ENCODE measurements at places on chromosomes 7 and 10. TPM values are rescaled to one million over a fixed set of nuclear protein-coding genes. Genes with fewer than 3 reads are reported as not detected.
A peak's percentile ranks its signal among the peaks of the same experiment; 100 is the strongest.

Gene SEMA3C
- 83.7 TPM for total RNA-seq

Gene IL6
- 0.53 TPM for total RNA-seq

Gene CHRM2
- total RNA-seq: 84.0 TPM

GRCh38 chr10:75762431-75762802, 331.0 kb downstream of the LRMDA start:
- no peak for DNase-seq

- no peak for DNase-seq
These were observed 740.0 kb downstream of the SUGCT start for GRCh38 chr7:40874756-40875155.

Gene BHLHA15
- total RNA-seq: 1.3 TPM

DNA sequence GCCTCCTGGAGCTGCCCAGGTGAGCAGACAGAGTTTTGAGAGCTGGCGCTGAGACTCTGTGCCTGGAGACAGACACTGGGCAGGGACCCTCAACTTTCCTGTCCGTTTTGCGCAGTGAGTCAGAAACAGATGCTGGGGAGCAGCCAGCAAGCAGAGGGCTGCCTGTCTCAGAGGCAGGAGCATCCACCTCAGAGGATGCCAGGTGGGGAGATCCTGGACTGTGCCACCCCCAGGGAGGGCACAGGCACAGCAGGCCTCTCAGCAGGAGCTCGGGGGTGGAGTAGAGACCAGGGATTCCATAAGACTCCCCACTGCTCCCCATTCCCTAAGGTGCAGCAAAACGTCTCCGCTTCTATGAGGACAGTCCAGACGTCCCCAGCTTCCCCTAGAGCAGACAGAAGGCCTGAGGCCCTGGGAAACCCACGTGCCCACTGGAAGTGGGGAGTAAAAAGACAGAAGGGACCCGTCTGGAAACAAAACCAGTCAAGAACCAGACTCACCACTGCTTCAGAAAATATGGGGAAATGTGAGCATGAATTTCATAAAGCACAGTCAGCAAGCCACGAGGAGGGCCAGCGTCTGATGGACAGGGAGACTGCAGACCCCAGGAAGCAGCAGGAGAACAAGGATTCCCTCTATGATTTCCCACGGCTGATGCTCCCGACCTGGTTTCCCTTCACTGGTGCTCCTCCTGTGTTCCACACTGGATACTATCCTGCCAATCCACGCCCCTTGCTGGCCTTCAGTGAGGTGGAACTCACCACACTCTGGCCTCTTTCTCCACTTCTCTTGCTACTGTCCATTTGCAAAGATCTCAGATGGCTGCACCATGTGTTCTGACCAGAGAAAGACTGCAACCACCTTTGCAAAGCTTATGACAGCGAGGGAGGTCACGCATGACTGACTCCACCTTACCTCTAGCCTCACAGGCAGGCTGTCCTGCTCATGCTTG, 151.3 kb upstream of the FAM20C start:
- no peak for DNase-seq

Gene CRYGN
- 0.51 TPM for total RNA-seq

DNA sequence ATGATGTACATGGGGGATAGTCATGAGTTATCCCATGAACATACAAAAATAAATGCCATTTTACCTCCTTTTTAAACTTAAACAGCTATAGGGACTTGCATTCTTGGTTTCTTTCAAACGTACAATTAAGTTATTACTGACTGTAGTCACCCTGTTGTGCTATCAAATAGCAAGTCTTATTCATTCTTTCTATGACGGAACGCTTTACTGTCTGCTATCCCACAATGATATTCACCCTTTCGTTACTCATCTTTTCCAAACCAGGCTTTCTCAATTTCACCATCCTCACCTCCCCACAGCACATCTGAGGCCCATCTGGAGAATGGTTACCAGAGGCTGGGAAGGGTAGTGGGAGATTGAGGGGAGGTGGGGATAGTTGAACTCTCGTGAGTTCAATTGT, 218.8 kb downstream of the PHF14 start:
- DNase-seq: no peak

Gene HOXA7
- 17.1 TPM for total RNA-seq

DNA sequence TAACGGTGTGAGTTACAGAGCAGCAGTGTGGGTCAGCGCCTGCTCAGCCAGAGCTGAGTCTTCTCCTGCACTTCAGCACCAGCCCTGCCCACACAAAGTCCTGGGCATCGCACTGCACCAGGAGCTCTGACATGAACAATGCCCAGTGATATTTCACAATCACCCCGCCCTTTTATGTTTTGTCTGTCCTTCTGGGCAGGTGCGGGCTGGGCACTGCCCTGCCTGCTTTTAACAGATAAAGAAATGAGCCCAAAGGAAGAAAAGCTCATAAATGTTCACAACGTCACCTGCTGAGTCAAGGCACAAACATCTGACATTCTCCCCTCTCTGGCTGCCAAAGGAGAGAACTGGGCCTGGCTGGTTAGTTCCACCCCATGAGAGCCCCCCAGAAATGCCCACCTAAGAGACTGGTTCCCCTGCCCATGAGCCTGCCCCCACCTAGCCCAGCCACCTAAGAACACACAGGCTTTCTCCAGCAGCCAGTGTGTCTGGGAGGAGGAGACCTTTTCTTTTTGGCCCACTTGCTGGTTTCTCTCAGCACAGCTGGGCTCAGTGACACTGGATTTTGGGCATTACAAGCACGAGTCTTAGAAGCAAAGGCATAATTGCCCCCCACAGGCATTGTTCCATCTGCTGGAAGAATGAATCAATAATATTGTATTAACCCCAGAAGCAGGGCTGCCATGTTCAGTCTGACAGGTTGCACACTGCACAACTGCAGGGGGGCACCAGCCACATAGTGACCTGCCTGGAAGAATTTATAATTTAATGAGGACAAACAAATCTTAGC, 22.3 kb downstream of the CALML3 start:
- peak; percentile 85 for DNase-seq

Gene ARPC1A
- 158 TPM for total RNA-seq

DNA sequence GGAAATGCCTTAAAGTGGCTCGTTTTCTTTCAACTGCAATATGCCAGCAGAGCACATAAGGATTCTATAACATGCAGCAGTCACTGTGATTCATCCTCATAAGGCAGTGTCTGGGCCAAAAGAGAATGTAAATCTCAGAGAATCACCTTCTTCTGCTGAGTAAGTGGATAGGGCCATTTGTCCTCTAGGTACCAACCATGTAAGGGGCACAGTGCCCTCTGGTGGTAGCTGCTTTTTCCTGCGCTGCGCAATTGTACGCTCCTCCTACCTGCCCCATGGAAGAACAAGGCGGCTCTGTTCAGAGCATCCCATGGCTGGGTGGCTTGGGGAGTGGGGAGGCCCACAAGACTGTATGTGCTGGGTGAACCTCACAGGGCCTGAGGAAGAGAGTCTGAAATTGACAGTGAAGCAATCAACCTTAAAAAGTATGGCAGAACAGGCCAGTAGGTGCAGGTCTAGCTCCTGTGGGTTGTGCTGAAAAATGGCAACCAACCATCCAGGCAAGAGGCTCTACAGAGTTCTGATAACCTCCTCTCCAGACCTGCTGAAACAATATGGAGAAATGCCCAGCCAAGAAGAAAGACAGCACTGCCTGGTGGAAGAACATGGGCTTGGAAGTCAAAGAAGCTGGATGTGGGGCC, 78.6 kb upstream of the C10orf90 start:
- DNase-seq: peak; percentile 72

DNA sequence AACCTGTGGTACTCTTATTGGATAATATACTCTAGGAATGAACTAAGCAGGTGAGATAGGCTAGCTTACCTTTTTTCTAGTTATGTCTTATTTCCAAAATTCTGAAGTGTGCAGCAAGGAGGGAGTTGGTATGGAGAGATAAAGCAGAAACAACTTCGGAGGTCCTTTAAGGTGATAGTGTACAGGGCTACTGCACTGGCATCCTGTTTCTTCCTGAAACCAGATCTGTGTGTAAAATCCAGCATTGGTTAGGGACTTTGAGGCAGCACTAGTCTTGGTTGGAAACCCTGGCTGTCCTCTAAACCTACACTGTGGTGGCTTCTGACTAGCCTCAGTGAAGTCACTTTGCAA, 66.9 kb upstream of the STRIP2 start:
- no peak for DNase-seq

Gene GIMAP6
- 13.2 TPM for total RNA-seq

- DNase-seq: no peak
These were observed 333.3 kb upstream of the ETV1 start for GRCh38 chr7:14322724-14323123.

Gene TBXAS1
- 9.4 TPM for total RNA-seq

Gene POM121
- total RNA-seq: 36.3 TPM

DNA sequence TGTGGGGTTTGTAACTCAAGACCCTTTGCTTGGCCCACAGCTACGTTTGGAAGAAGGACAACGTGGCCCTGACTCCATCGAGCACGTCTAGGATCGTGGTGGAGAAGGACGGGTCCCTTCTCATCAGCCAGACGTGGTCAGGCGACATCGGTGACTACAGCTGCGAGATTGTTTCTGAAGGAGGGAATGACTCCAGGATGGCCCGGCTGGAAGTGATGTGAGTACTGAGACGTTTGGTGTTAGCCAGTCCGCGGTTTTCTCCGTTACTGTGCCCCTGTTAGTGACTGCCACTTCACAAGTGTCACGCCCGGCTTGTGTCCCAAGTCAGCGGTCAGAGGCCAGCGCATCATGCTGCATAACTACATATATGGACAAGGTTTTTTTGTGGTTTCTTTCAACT, 673.3 kb downstream of the SDK1 start:
- DNase-seq: no peak

Gene CAMK2B
- total RNA-seq: 2.2 TPM

DNA sequence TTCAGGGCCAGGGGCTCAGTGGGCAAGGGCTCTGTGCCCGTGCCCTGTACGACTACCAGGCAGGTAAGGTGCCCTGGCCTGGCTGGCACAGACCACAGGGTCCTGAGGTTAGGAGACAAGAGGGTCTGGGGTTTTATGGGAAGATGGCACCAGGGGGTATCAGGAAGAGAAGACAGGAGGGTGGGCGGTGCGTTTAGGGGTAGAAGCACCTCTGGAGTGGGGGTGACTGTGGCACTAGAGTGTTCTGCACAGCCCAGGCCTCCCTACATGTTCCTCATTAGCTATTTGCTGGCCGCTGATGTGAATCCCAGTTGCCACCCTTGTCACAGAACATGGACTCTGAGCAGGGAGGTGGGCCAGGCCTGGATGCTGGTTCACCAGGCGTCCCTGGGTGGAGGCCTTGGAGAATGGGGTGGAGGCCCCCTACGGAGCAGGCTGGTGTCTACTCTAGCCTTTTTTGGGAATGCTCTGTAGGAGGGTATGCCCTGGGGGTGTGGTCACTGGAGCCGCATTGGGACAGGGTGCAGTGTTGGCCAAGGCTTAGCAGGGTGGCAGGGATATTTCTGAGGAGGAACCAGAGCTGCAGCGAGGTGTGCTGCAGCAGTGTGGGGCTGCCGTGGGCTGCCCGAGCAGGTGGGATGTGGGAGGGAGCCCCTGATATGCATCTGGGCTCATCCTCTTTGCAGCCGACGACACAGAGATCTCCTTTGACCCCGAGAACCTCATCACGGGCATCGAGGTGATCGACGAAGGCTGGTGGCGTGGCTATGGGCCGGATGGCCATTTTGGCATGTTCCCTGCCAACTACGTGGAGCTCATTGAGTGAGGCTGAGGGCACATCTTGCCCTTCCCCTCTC, 5.0 kb downstream of the PGAM2 start:
- no peak for DNase-seq

DNA sequence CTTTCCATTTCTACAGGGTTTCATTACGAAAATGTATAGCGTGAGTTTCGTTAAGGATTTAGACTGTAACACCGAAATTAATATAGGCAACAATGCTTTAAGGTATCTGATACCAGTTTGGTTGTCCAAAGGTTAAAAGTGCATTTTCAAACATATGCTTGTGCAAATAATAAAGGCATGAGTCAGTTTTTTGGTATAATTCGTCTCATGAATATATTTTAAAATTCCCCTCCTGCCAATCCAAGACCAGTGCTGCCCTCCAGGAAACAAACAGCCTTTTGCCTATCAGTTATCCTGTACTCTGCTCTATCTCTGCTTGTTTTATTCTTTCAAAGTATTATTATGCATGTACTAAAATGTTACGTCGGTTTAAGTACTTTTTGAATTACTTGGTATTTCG, 2.0 kb downstream of the LCOR start:
- no peak for DNase-seq

DNA sequence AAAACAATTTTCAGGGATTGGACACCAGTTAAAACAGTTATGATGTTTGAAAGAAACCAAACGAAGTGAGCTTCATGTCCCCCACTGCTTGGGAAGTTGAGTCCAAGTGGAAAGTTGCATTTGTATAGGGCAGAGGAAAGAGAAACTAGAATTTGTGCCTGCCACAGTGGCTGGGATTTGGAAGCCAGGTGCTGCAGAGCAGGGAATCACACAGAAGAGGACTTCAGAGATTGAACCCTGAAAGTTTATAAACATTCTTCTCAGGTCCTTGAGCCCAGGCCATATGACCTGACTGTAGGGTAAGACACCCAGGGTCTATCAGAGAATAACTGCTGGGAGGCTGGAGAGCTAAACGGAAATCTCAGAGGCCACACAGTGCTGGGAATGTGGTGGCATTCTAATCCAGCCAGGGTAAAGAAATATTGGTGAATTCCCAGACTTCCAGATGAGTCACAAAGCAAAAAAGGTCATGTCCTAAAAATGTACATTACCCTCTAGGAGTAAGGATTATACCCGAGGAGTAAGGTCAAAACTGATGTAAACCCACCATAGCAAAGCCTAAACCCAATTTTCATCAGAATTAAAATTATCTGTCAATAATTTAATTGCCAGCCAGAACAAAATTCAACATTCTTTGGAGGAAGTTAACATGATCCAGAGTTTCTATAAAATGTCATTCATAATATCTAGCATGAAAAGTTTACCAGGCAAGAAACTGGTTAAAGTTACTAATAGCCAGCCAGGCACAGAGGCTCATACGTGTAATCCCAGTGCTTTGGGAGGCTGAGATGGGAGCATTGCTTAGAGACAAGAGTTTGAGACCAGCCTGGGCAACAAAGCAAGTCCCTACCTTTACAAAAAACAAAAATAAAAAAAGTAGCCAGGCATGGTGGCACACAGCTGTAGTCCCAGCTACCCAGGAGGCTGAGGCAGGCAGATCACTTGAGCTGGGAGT, 31.2 kb downstream of the TOMM7 start:
- DNase-seq: no peak

- DNase-seq: no peak
These were observed 50.4 kb downstream of the PYROXD2 start for GRCh38 chr10:98364432-98365102.

Gene EMX2
- total RNA-seq: not detected

GRCh38 chr7:47419471-47419870, 162.4 kb downstream of the TNS3 start:
- DNase-seq: no peak

- DNase-seq: peak; percentile 80
These were observed 21.4 kb downstream of the GPR146 start for GRCh38 chr7:1065585-1066241.

DNA sequence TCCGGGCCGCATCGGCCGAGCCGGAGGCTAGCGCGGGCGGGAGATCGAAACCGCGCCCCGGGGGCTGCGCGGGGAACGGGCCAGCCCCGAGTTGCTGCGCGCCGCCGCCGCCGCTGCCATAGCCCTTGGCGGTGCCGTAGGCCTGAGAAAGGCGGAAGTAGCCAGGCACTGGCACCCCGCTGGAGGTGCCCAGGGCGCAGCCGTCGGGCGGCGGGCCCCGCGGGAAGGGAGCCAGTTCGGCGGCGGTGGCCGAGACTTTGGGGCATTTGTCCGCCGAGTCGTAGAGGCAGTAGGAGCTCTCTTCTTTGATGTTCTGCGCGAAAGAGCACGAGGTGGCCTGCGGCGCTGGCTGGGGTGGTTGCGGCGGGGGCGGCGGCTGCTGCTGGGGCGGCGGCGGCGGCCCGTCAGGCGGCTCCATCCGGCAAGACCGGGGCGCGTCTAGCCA, 587 bp downstream of the HOXA10 start:
- DNase-seq: peak; percentile 59

Gene OR2A12
- not detected for total RNA-seq

Gene H2BK1
- not detected for total RNA-seq
